ENCODE measurements at places on chromosomes 1 and 21.

DNA sequence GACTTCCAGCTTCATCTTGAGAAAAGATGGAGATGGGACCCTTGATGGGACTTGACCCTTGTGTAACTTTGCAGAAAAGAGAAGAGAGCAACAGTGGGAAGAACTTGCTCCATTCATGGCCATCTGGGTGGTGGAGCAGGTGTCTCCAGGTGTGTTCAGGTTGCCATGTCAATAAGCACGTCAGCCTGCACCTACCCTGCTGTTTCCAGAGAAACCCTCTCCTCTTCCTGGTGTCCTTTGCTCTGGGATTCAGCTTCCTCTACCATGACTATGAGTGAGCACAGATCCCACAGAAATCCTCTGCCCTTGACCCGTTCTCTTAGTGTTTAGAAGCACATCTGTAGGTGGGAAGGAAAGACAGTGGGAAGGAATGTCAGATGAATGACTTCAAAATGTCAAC lies 21.8 kb upstream of the OTUD3 start:
- DNase-seq = no peak

- no peak for DNase-seq
Observed at GRCh38 chr1:176559474-176559873, 96.5 kb downstream of the PAPPA2 start.

DNA sequence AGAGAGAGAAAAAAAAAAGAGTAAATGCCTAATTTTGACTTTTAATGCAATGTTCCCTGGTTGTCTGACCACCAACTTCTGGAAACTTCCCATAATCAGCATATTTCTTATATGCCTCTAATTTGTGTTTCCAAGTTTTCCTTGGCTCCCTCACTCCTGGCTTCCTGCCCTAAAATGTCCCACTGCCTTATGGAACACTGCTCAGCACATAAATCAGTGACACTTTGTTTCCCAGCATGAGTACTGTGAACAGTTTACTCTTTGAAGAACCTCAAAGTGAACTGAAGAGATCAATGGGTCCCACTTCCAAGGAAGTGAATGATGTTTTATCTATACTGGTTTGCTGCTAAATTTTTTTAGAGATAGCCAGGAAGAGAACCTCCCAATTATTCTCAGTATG lies 271.3 kb upstream of the PRMT6 start:
- no peak for DNase-seq

GRCh38 chr1:245016700-245017099 lies 138.1 kb upstream of the KIF26B start:
- no peak for DNase-seq

GRCh38 chr1:50453266-50453665 lies 30.0 kb upstream of the DMRTA2 start:
- DNase-seq = no peak

- DNase-seq = no peak
Observed at GRCh38 chr1:32150847-32151246, 28.6 kb upstream of the TXLNA start.

DNA sequence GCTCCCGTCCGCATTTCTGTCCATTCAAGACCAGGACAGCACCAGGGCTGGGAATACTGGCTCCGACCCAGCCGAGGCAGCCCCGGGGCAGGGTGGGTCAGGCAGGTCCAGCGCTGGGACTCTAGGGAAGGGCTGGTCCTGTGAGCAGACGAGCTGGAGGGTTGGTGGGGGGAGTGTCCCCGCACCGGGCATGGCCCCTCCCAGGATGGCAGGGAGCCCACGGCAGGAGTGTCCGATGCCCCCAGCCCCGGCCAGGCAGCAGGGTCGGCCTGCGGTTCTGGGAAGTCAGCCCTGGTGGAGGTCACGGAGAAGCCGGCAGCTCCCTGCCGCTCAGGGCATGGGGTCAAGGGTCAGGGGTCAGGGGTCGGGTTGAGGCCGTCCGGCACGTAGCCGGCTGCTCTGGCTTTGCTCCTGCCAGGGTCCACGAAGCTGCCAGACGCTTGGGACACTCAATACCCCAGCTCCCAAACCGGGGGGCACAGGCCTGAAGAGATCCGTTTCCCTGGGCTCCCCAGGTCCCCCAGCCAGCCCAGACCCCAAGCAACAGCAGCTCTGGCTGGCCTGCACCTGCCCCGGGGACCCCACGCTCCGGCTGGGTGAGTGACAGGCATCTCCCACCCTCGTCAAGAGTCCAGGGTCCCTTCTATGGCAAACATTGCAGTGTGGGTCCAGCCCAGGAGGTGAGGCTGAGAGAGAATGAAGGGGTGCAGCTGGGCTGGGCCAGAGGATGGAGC lies 6.7 kb downstream of the C1QTNF12 start:
- DNase-seq = no peak

- DNase-seq = no peak
Observed at GRCh38 chr1:146019231-146020057, 2.1 kb downstream of the HJV start.

- DNase-seq = no peak
Observed at GRCh38 chr1:235077571-235078479, 50.8 kb downstream of the TOMM20 start.

- DNase-seq = no peak
Observed at GRCh38 chr1:107993920-107994319, 28.9 kb upstream of the VAV3 start.

DNA sequence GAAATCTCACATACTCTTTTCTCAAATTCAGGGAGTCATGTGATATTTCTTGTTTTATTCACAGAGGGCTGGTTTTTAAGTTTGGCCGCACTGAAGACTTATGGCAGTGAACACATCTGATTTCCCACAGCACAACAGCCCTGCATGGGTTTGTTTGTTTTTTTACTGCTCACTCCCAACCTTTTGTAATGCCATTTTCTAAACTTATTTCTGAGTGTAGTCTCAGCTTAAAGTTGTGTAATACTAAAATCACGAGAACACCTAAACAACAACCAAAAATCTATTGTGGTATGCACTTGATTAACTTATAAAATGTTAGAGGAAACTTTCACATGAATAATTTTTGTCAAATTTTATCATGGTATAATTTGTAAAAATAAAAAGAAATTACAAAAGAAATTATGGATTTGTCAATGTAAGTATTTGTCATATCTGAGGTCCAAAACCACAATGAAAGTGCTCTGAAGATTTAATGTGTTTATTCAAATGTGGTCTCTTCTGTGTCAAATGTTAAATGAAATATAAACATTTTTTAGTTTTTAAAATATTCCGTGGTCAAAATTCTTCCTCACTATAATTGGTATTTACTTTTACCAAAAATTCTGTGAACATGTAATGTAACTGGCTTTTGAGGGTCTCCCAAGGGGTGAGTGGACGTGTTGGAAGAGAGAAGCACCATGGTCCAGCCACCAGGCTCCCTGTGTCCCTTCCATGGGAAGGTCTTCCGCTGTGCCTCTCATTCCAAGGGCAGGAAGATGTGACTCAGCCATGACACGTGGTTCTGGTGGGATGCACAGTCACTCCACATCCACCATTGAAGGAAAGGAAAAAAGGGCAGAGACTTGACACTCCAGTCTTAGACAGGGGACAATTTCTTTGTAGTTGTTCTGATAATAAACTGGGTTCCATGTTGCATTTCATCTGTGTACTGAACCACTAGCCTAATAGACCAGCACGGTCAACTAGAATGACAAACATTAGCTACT lies 22.8 kb downstream of the TMEM50A start:
- no peak for DNase-seq

- peak; percentile 10 for DNase-seq
Observed at GRCh38 chr1:12275370-12275769, 45.5 kb downstream of the VPS13D start.

DNA sequence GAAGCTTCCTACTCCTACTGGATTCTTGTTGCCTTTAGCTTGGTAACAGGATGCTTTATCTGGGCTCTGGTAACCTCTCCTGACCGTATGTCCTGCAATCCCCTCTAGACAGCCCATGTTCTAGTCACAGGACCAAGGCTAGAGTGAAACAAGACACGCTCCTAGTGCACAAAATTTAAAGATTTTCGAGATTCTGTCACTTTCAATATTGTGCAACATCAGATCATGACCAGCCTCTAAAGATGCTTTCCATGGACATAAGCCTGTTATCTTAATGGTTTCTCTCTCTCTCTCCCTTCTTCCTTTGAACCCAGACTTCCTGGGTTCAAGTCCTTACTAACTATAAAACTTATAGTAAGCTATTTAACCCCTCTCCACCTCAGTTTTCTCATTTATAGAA lies 1.6 kb upstream of the LY9 start:
- no peak for DNase-seq

- DNase-seq = no peak
Observed at GRCh38 chr1:57262472-57262871, 161.4 kb downstream of the DAB1 start.

- DNase-seq = peak; percentile 85
Observed at GRCh38 chr1:200483491-200484143, 73.8 kb upstream of the ZNF281 start.

GRCh38 chr1:243623841-243624240 lies 226.2 kb downstream of the AKT3 start:
- DNase-seq = no peak

DNA sequence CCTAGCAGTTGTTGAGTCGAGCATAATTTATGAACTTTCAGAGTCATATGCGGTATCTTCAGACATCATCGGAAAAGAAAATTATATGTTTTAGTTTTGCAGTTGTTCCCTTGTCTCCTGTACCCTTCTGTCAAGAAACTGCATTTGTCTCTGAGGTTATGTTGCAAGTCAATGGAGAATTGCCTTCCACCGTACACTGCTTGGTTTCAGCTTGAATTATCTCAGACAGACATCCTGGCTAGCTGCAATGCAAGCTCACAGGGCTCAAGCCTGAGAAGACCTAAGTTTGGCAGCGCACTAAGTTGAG lies 156.0 kb downstream of the NFIA start:
- no peak for DNase-seq

DNA sequence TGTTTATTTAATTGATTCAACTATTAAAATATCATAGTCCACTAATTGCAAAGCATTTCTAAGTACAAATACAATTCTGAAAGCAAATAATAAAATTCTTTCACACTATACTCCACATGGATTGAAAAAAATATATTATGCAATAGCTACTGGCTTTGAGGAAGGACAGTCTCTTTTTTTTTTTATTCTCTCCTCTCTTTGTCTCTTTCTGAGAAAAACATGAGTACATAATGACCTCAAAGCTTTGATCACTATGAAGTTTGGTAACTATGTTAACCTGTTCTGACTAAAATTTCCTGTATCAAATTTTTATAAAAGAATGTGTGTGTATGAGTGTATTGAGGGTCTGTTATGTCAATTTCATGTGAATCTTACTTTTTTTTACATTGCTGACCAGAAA lies 96.2 kb downstream of the RGS2 start:
- DNase-seq = no peak
